ENCODE measurements at places on chromosomes 6 and 20.

DNA sequence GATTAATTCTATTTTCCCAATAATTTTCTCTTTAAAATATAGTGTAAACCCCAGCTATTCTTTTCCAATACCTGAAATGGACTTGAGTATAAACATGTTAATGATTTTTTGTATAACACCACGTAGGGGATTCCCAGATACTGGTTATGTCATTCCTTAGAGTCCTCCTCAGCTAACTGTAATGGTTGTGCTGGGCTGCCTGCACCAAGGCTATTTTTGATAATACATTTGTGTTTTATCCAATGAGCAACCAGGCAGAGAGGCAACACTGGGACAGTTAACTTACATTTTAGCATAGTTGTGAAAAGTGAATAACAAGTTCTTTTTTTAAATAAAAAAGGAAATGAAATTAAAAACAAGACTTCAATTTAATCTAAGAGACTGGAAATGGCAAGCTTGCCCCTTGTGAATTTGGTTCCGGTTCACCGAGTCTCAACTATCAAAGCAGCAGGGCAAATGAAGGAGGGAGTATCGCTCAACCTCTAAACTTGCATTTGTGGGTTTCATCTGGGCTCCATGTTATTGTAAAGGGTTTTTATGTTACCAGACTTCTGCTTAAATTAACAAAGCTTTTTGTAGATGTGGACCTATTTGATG, 18.8 kb upstream of the BACH2 start:
- DNase-seq: no peak

DNA sequence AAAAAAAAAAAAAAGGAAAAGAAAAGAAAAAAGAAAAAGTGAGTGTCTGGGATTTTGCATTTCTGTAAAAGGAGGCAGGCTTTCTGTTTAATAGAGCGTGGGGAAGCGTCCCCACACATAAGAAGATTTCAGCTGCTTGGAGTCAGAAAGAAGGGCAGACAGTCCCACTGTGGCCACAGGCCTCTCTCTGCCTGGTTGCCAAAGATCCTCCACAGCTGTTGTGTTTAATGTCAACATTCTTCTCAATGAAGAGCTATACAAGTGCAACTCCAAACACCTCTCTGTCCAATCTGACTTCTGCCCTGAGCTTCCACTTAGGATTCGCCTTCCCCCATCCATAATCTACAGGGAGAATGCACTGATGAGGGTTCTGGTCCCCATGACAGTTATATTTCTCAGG, 64.3 kb upstream of the MLN start:
- DNase-seq: no peak

GRCh38 chr6:136465766-136466303, 84.4 kb downstream of the MAP7 start:
- no peak for DNase-seq

DNA sequence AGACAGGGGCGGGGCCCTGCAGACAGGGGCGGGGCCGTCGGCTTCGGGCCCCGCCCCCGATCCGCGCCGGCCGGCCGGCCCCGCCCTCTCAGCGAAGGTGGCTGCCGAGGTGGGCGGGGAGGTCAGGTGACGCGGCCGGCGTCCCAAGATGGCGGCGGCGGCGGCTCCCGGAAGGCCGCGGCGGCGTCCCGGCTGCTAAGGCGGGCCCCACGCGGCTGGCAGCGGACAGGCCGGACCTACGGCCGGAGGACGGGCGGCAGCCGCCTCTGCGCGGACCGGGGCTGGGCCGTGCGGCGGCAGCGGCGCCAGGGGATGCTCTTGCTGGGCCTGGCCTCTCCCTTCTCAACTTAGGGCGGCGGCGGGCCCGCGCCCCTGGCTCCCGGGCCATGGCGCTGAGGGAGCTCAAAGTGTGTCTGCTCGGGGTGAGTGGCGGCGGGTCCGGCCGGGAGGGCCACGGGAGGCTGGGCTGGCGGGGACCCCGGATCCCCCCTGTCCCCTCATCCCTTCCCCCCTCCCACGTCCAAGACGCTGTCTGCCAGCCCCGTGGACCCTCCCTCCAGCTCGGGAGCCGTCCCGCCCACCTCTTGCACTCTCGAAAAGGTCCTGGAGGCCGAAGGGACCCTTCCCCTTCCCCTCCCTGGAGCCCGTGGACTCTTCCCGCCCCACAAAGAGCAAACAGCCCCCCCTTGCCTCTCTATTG, at the start of gene RAB22A:
Gene RAB22A (plus strand): TSS at position 125 of the 700 bp plus-strand sequence. CDS start 262 bp downstream, at position 387.
- no peak for DNase-seq

- DNase-seq: no peak
Observed at GRCh38 chr6:30760549-30760948, 16.2 kb upstream of the IER3 start.

DNA sequence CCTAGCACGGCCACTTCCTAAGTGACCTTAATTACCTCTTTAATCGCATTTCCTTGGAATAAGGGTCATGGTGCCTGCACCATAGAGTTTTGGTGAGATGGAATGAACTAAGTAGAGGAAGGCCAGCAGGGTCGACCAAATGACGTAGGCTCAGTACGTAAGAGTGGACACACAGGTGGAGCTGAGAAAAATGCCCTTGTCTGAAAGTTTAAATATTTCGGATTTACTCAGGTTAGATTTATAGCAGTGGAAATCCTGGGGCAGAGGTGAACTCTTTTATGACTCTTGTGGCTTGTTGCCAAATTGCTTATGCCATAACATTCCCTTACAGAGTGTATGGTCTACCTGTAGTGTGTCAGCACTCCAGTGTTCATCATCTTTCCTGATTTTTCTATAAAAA, 23.6 kb upstream of the BTBD3 start:
- no peak for DNase-seq

GRCh38 chr20:3751305-3751674, 16.3 kb downstream of the ADISSP start:
- no peak for DNase-seq

DNA sequence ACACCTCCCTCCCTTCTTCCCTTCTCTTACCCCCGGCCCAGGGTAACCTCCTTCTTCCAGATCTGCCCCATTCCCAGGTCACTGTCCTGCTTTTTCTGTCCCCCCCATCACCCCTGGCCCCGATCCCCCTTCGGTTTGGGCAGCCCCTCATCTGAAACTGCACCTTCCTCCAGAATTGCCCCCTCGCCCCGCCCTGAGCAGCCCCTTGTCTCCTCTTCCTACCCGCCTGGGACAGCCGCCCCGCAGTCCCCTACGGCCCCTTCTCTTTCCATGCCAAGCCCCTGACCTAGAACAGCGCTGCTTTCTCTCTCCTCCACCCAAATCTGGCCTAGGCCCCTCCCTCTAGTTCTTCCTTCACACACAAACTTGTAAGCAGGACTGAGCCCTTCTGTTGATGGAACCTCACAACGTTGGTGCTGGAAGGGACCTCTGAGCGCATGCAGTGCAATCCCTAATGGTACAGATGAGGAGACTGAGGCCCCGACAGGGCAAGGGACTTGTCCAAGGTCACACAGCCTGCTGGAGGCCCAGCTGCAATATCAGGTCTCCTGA, 630 bp downstream of the PPP2R5D start:
- DNase-seq: no peak

- DNase-seq: no peak
Observed at GRCh38 chr6:3740551-3741476, 10.7 kb downstream of the PXDC1 start.

DNA sequence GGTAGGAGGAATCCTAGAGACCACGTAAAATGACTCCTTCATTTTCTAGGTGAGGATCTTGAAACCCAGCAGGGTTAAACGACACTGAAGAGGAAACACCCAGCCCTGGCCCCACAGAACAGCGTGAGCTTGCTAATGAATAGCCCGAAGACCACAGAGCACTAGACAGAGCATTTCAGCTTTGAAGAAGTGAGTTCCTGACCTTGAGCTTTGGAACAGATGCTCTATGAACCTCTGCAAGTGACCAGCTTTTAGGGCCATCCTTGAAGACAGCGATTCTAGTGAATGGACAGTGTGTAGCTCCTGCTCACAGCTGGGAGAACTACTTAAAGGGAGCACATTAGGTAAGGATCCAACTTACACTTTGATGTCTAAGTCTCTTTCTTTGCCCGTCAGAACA, 74.0 kb upstream of the FRMD1 start:
- DNase-seq: no peak

- no peak for DNase-seq
Observed at GRCh38 chr6:52213127-52213526, 27.0 kb downstream of the IL17A start.

- DNase-seq: no peak
Observed at GRCh38 chr6:83072726-83073125, 5.3 kb downstream of the DOP1A start.

Data from DMS153 (cell line).